T47D (cell line): ENCODE measurements at places on chromosomes 6 and 20.

DNA sequence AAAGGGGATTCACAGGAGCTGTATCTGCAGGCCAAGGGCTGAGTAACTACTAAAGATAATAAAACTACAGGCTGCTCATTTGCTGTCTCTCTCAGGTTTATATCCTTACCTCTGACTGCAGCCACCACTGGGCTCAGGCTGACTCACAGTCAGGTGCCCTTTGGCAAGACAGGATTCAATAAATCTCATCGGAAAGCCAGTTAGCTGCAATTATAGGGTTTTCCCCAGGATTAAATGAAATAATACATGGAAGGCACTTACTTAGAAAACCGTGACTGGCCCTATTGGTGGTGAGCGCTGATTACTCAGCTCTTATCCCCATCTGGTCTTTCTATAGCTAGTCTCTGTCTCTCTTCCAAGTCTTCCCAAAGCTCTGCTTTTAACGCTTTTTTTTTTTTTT is 26.4 kb downstream of the RMND1 start:
- no peak for DNase-seq

DNA sequence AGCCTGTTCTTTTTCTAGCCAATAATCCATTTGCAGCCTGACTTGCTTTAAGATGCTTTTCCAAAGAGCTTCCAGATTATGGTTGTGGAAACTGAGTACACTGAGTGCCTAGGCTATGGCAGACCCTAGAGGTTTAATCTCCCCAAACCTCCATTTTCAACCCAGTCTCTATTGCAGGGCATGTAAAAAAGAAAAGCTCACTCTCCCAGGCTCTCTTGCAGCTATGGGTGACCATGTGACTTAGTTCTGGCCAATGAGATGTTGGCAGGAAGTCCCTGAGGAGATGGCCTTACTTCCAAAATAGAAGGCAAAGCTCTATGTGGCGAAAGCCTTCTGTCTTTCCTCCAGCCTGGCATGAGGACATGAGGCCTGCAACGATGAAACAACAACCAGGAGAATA is 3.8 kb downstream of the PDRG1 start:
- no peak for DNase-seq

- no peak for DNase-seq
Measured at GRCh38 chr20:57387945-57388371, 3.2 kb upstream of the RBM38 start.

DNA sequence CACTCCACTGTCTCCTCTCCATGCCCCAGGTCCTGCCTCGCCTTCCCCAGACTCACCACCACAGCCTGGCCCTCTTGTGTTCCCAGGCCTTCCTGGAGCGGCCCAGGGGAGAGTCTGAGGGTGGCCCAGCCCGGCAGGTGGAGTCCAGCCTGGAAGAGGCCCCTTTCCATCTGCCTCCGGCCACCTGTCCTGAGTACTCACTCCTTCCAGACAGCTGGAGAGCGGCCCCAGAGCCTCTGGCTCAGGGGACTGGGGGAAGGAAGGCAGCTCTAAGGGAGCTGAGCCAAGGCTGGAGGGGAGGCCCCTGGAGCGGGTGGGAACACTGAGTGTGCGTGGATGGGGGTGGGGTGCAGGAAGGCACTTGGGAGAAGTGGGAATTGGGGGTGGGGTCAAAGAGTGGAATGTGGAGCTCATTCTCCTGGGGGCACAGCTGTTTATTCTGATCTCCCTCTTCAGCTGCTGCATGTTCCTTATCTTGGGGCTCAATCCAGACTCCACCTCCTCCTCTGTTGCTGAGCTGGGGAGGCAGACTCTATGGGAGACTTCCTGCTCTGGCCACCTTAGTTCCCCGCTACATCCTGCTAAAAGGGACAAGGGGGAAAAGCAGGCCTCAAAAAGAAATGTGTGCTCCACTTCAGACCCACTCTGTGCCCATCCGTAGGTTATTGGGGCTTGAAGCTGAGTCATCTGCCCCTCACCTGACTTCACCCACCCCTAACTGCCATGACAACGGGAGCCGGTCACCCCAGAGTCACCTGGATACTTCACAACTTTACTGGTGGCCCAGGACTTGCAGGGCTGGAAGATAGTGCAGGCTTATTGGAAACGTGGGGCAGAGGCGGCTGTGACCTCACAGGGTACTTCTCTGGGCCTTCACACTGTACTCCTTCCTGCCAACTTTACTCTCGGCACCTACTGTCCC is 19.5 kb upstream of the TAF8 start:
- no peak for DNase-seq

DNA sequence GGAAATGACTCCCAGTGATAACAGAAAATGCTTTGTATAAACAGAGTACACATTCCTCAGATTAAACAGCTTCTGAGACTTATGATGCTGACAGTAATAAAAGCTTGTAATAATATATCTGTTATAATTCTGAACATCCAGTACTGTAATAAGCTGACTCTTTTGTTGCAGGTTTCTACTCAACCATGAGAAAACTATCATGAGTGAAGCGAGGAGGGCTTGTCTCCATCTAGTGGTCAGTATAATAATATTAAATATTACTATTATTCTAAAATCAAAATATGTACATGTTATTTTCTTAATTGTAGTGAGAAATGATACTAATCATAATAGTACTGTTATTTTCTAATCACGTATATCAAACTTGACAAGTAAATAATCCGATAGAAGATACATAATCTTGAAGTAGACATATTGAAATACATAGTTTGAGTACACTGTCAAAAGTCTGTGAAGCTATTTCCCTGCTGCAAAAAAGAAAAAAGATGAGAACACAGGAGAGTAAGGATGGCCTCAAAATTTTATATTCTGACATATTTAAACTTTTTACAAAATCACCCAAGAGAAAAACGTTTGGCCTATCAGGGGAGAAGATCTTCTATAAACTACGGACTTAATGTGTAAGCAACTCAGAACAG is 183.1 kb downstream of the MOXD1 start:
- peak; percentile 24 for DNase-seq

DNA sequence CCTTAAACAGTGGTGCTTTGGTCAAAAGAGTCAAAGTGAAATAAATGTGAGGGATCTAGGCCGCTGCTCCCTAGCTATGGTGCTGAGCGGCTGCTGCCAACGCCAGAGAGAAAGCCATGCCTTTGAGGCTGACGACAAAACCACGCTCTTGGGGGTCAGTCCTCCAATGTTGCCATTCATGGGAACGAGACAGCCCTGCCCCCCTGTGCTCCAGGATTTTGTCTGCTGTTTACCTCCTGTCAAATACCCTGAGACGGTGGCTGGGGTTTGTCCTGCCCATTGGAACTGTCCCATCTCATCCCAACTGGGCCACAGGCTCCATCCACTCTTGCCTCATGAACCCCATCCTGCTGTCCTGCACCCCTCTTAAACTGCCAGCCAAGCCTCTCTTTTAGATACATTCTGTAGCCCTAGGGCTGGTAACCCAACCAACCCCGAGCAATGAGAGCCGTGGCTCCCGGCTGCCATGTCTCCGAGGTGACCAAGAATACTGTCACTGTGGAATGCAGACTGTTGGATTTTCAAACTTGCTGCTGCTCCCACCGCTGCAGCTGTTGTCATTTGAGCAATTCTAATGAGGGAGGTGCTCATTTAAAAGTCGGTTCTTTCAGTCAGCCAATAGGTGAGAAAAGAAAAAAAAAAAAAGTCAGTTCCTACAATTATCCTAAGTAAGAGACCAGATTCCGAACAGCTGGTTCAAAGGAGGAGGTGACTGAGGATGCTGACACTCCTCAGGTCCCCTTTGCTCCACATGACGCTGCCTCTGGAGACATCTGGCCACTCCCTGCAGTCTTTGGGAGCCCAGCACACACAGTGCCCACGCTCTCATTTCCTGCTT is 73.1 kb upstream of the QKI start:
- no peak for DNase-seq

- DNase-seq = no peak
Measured at GRCh38 chr6:7157752-7158616, 50.2 kb downstream of the RREB1 start.

GRCh38 chr6:148464319-148465010 is 121.8 kb downstream of the SASH1 start:
- peak; percentile 5 for DNase-seq
